T-helper 17 cell (primary cell): ENCODE measurements at places on chromosomes 13 and 19.

GRCh38 chr13:99040536-99041131 lies 62.8 kb upstream of the DOCK9 start:
- no peak for DNase-seq

GRCh38 chr19:30155381-30156200 lies 213.6 kb downstream of the URI1 start:
- no peak for DNase-seq

DNA sequence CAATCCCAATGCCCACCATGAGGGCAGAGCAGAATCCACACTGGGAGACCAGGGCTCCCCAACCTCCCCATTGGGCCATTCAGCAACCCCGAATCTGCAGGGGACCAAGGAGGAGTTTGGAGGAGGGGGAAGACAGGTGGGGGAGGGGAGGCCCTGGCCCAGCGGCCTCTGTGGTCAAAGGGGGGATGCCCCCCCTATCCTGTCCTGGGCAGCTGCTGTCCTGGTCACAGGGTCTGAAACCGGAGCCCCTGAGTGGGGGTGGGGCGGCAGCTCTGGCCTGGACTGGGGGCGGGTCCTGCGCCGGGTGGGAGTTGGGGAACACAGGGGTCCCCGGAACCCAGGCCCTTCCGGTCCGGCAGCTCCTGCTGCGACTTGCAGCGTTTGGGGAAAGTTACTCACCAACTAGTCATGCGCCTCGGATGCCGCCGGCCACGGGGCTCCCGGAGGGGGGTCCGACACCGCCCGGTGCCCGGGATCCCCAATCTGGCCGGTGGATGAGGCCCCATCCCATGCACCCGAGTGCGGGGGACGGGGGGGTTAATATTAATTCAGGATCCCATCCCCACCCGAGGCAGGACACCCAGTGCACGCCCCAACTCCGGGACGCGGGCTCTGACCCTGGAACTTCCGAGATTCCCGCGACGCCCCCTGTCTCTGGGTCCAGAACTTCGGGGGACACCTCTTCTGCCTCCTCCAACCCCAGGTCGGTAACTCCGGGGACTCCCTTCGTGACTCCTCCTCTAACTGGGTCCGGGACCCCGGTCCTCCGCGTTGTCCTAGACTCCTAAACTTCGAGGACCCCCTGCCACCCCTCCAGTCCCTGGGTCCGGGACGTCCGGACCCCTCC lies 872 bp downstream of the HOMER3 start:
- no peak for DNase-seq

DNA sequence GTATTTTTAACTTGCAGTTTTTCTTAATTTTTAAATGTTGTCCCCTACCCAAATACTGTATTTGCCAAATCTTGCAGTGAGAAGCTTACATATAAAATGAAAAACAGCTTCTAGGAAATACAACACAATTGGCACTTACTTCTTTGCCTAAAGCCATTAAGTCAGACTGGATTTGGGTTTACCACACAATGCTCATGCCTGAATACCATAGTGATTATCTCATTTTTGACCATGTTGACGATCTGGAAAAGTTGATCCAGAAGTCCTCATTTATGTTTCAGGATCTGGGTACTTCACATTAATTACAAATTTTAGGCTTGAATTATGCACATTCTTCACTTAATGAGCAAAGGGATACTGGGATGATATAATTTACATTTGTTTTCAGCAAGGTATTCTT lies 2.4 kb downstream of the RNF6 start:
- DNase-seq = no peak

- no peak for DNase-seq
Observed at GRCh38 chr13:79481685-79482052, 714 bp downstream of the NDFIP2 start.
